ENCODE measurements at places on chromosomes 1 and 21.

- DNase-seq, result no peak
Observed at GRCh38 chr1:171953835-171954234, 112.5 kb downstream of the DNM3 start.

DNA sequence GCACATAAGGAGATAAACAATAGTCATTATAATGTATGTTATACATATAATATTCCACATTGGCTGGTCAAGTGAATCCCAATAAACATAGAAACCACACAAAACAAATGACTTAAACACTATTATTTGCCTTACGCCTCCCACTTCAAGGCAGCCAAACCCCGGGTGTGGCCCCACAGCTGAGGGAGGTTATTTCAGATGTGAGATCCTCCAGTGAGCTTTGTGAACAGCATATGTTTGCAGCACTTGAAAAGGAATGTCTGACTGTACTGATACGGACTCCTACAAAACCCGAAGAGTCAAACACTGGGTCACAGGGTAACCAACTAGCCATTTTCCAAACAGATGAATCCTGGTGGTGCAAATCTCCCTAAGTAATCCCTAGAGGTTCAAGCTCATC is 27.1 kb upstream of the DISP1 start:
- no peak for DNase-seq

- no peak for DNase-seq
Observed at GRCh38 chr1:22340873-22341272, 110.8 kb upstream of the ZBTB40 start.

GRCh38 chr1:33532936-33533335 is 60.5 kb downstream of the ZSCAN20 start:
- no peak for DNase-seq

DNA sequence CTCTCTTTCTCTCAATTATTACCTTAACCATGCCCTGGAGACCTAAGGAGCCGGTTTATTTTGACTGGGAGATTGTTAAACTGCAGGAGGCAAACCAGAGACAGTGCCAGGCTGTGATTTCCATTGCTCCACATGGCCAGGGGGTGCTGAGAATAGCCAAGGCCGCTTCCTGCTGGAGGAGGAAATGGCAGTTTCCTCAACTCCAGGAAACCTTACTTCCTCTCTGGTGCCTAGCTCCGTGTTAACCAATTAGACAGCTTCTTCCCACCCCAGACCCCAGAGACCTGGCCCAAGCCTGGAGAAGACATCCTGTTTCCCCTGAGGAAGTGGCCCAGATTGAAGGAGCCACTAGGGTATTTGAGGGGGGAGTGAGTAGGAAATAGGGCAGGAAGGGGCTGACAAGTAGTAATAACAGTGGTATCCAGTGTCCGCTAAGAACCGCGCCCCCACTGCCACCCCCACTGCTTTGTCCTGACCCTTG is 161.2 kb downstream of the PLPP3 start:
- no peak for DNase-seq

DNA sequence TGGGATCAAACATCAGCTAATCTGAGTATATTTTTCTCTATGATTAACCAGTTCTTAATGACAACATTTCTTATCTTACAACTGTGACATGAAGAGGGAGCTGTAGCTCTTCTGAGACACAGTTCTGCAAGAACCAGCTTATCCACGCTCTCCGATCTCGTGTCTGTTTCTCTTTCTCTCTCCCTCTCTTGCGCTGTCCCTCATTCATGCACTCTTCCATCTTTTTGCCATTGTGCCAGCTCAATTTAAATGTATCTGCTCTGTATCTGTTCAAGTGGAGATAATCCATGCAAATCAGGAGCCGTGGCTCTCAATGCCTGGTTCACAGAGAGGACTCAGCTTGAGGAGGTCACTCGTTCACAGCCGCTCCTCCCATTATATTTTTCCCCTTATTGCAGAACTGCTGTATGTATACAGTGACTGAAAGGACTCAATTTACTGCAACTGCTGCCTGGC is 494.7 kb upstream of the ADGRL2 start:
- DNase-seq, result no peak

DNA sequence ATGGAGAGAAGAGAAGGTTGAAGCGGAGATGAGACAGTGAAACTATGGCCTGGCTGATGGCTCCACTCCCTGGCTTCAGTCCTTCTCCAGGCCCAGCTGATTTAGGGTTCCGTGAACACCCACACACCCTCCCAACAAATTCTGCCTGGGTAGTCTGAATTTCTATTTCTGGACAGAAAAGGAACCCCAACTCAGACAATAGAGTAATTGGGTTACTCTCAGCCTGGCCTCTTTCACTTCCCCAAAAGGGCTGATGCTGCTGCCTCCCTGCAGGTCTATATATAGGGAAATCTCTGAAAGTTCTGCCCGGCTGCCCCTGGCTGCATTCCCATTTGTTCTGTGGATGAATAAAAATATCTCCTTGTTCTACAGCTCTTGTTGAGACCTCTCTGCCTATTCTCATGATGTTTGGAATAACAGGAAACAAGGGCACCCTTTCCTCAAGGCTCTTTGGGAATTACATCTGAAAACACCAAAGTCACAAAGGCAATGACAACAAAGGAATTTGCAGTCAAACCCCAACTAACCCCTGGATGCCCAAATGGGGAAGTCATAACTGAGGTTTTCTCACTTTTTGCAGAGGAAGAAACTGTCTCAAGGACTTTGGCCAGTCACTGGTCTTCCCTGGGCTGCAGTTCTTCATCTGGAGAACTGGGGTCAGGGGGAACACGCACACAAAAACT is 11.4 kb upstream of the ZSCAN20 start:
- DNase-seq, result no peak

- no peak for DNase-seq
Observed at GRCh38 chr1:85911742-85912141, 203.5 kb upstream of the ZNHIT6 start.

- DNase-seq, result no peak
Observed at GRCh38 chr1:91779548-91780021, 106.4 kb downstream of the TGFBR3 start.

- DNase-seq, result no peak
Observed at GRCh38 chr1:201717286-201717685, 111.7 kb upstream of the IPO9 start.

DNA sequence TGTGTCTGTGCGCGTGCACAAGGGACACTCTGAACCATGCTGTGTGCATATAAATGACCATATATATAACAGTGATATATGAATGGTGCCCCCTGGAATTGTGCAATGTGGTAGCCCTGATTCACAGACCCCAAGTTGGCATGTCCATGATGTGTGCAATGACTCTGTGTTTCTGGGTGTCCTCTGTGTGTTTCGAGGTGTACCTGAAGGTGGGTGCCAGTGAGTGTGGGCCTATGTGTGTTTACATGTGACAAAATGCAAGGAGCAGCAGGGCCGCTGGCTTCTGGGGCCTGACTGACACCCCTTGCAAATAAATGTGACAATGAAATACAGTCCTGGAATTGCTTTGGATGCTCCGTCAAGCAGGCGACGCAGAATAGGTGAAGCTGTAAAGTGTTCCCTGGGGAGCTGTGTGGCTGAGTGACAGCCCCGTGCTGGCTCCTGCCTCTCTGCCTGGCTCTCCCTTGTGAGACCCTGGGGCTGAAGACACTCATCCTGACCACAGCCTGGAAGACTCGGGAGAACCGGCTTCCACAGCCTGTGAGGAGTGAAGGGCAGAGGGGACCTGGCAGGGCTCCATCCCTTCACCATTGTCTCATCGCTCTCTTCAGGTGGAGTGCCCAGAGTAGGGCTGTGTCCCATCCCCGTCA is 38.2 kb upstream of the CSF3R start:
- no peak for DNase-seq

DNA sequence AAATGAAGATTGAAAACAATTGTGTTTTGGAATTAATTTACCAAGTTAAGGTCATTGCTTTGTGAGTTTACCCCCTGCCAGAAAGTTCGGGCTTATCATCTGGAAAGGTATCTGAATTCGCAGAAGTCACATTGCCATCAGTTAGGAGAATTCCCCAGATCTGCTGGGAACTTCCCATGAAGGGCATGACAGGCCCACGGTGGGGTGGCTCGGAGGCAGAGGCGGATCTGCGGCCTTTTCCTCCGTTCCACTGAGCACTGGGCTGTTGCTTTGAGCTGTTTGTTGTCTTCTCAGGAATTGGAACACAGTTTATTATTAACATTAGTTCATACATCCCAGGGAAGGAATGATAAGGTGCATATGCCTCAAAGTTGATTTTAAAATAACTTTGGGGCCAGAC is 320.0 kb downstream of the CAMTA1 start:
- no peak for DNase-seq

GRCh38 chr1:59137276-59137615 is 159.6 kb upstream of the FGGY start:
- DNase-seq, result no peak

DNA sequence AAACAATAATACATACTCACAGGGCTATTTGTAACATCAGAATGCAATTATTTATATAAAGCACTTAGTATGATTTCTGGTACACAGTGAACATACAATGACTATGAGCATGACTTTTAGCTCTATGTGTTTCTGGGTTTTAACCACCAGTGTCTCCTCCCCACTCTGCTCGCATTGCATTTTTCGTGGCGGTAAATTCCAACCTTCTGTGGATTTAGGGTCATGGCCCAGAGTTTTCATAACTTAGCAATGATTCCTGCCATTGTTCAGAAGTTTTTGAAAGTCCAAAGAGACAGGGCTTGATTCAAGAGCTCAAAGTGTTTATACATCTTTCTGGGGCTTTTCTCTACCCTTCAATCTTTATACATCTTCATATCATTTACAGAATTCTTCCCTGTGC is 191.3 kb downstream of the BACH1 start:
- no peak for DNase-seq

DNA sequence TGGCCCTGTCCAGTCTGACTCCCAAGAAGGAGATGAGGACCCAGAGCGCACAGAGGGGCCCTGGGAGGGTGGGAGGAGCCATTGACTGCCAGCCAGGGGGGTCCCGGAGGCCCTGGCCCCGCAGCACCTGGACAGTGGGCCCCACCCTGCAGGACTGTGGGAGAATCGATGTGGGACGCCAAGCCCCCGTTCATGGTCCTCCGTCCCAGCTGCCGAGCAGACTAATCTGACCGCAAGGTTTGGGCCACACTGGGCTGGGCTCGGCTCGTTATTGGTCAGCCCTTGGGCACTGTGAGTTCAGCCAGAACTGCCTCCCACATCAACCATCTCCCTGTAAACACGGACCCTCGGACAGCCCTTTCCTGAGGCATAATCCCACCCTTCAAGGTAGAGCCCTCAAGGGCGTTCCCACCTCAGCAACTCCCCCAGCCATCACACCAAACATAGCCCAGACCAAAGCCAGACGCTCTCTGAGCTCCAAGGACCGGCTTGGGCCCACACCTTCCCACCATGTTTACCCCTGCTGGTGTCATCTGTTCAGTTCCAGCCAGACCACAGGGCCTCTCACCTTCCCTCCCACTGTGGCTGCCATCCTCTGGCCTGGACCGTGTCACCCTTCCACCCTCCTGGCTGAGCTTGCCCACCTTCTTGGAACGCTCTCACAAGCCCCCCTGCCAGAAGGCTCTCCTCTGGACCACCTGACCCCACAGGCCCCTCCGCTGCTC is 16.2 kb upstream of the POFUT2 start:
- no peak for DNase-seq

- DNase-seq, result no peak
Observed at GRCh38 chr1:3103967-3104677, 35.1 kb downstream of the PRDM16 start.

- no peak for DNase-seq
Observed at GRCh38 chr1:203077956-203078355, 7.9 kb downstream of the MYOG start.

DNA sequence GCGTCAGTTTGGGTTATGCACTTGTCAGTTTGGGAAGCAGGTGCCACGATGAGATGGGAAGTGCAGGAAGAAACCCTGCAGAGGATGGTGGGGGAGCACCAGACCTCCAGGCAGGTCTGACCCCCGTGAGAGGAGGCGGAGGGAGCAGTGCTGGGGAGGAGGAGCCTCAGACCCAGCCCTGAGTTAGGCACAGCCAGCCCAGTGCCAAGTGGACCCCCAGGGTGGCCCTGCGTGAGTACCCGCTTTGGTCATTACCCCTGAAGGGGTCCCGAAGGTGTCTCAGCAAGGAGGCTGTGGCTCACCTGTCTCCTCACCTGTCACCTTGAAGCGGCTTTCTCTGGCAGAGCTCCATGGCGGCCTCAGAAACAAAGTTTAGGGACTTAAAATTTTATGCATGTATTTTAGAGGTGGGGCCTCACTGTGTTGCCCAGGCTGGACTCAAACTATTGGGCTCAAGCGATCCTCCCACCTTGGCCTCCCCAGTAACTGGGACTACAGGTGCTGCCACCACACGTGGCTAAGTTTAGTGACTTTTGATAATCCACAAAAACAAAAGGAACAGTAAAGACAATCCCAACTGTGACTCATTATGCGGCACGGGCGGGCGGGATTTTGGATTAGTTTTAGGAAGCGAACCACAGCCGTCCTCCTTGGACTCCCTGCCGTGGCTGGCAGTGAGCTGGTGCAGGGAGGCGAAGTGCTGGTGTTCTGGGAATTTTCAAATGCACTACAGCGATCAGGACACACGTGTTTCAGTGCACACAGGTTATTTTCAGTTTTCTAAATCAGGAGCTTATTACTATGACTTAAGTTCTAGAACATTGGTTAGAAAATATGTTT is 4.7 kb downstream of the AGPAT3 start:
- DNase-seq, result no peak

- DNase-seq, result no peak
Observed at GRCh38 chr1:78121710-78122109, 75.9 kb downstream of the GIPC2 start.

DNA sequence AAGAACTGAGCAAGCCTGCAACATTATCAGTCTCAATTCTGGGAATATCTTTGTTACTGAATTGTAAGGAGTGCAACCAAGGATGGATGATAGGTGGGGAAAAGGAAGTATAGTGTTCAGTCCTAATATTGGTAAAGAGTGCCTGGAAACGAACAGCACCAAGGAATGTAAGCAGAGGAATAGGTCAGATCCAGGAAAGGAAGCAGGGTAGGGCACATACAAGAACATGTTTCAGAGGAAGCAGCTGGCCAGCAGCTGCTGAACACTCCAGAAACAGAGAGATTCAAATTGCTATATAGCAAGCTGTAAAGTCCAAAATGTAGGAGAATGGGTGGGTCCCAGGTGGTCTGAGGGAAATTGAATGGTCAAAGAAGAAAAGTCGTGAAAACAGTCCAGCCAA is 37.9 kb downstream of the CRB1 start:
- no peak for DNase-seq

DNA sequence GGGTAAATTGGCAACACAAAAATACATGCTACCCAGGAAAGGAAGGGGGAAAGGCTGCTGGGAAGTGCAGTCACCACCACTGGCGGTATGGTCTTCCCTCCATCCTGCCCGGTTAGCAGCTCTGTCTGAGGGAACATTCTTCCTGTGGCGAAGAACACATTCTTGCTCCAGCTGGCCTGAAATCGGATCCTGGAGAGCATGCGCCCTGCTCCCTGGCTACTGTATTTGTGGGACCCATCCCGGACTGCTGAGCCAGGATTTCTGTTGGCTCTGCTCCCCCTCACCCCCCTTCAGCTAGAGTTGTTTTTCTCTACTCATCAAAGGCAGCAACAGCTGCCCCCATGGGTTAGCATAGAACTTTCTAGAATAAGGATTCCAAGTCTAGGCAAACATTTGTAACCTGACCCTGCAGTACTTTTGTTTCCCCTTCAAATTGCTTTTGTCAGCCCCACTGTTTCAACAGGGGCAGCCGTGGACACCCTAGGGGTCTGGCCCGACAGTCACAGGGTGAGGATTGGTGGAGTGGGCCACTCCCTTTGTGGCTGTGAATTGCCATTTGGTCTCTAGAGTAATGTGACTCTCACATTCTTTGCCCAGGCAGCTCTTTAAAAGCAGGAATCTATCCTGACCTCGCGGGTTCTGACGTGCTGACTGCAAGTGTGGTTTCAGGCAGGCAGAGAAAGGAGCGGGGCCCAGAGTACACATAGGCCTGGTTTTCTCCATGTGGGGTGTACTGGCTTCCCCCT is 157.7 kb downstream of the TOMM20 start:
- DNase-seq, result peak; percentile 31

GRCh38 chr1:173669491-173669941 is at the start of gene ANKRD45:
Gene ANKRD45 (minus strand): TSS chr1:173669851. CDS start chr1:173659418, 10,433 bp downstream.
- DNase-seq, result no peak
